ENCODE measurements at places on chromosomes 12 and 14.
A peak's percentile ranks its signal among the peaks of the same experiment; 100 is the strongest.

GRCh38 chr12:632102-632696 is 31.0 kb downstream of the NINJ2 start:
- peak; percentile 25 for DNase-seq

DNA sequence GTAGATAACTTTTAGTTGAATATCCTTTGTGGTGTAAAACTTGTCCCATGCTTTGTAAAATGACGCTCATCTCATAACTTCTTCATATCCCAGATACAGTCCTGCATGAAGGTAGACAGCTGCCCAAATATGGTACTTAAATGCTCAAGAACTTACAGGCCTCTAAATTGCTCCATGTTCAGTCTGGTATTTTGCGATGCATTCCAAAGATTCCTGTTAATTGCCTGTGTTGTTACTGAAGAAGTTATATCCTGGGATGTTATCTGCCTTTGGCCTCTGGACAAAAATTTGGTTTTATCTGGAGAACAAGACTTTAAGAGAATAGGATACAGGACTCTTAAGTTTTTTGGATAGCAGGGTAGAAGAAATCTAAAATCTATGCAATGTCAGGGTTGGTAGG is 473.0 kb downstream of the PCNX1 start:
- no peak for DNase-seq

DNA sequence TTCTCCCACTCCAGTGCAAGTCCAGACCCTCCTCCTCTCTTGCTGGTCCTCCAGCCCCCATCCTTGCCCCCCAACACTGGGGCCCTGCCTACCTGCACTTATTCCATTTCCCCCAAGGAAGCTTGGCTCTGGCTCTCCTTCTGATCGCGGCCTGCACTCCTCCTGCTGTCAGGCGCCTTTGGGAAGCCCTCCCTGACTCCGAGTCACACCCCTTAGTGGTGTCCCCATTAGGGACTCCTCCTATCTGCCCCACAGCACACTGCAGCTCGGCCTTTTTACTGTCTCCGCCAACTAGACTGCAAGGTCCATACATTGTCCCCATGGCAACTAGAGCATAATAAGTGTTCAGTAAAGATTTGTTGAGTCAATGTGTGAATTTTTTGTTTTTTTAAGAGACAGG is 32.9 kb downstream of the FIGNL2 start:
- DNase-seq: no peak

DNA sequence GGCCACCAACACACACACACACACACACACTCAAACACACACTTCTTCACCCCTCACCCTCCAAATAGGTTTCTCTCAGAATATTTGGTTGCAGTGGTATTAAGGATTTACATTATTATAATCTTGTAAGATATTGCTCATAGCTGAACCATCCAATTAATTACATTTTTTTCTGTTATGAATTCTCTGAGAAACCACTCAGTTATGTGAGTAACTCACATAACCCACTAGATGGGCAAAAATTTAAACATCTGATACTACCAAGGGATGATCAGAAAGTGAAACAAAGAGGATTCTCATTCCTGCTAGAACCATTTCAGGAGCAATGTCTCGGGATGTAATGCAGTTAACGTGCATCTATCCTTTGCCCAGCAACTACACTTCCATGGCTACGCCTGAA is 31.6 kb downstream of the TMTC1 start:
- DNase-seq: no peak

DNA sequence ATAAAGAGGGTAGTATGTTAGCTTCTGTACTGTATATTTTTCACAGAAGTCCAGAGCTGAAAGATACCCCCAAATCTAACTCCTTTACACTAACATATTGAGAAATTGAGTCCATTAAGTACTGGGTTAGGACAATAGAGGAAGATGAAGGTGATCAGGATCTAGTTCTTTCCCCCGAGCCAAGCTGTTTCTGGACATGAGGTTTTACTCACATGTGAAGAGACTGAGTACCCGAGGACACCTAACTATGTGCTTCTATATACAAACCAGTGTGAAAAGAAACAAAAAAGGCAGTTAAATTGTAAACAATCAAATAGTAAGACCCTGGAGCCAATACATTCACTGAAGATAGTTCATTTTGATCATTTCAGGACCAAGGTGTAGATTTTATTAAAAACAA is 3.8 kb upstream of the TRHDE start:
- DNase-seq: no peak

DNA sequence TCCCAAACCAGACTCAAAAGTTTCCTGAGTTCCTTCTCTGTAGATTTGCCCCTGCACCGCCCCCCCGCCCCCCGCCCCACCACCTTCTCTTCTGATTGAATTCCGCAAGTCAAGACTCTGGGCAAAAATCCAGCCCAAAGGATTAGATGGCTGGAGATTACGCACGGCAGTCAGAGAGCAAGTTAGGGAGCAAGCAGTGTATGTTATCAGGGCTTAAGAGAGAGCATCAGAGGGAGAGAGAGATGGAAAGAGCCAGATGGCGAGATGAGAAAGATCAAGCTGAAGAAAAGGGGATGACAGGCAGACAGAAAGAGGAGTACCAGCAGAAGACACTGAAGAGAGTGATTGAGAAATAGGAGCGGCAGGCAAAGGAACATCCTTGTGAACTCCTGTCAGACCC is 13.9 kb upstream of the ANKRD33 start:
- DNase-seq: no peak

DNA sequence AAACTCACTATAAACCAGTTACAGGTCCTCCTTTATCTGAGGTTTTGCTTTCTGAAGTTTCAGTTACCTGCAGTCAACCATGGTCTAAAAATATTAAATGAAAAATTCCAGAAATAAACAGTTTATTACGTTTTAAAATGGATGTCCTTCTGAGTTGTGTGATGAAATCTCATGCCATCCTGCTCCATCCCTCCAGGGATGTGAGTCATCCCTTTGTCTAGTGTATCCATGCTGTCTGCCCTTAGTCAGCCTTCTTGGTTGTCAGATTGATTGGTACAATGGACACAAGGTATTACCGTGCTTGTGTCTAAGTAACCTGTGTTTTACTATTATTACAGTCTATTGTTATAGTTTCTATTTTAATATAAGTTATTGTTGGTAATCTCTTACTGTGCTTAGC is 328.3 kb downstream of the APAF1 start:
- DNase-seq: no peak

GRCh38 chr12:124665511-124665910 is 98.1 kb upstream of the NCOR2 start:
- DNase-seq: no peak

DNA sequence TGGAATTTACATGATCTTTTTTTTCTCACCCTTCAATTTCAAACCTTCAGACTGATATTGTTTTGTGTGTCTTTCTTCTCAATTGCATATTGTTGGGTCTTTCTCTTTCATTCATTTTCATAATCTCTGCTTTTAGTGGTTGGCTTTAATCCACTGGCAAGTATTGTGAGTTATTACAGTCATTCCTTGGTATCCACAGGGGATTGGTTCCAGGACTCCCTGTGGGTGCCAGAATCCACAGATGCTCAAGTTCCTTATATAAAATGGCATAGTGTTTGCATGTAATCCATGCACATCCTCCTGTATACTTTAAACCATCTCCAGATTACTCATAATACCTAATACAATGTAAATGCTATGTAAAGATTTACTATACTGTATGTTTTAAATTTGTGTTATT is 29.7 kb upstream of the PARP11 start:
- no peak for DNase-seq

DNA sequence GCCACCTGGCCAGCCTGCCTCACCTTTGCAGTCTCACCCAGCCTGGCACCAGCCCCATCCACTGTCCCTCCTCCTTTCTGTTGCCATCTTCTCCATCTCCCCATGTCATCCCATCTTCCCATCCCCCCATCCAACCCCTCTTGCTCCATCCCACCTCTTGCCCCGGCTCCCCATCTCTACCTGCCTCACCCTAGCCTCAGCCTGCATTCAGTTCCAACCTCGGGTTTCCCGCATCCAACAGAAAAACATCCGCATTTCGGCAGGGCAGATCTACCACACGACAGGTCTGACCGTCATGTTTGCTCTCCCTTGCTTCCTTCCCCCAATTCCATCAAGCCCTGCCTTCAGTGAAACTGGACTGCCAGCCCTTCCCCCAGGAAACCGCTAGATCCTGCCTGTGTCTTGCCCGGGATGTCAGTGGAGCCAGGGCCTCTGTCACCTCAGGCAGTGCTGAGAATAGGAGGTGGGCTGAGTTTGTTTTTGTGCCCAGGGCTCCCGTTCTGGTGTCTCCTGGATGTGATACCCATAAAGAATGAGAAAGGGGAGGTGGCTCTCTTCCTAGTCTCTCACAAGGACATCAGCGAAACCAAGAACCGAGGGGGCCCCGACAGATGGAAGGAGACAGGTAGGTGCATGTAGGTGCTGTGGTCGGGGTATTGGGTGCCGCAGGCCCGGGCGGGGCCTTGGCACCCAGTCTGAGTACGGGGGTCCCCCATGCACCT is 2.5 kb downstream of the KCNH3 start:
- no peak for DNase-seq

- no peak for DNase-seq
Measured at GRCh38 chr14:101757839-101758211, 3.7 kb upstream of the PPP2R5C start.

GRCh38 chr12:107207931-107208525 is 114.7 kb upstream of the CRY1 start:
- DNase-seq: no peak

DNA sequence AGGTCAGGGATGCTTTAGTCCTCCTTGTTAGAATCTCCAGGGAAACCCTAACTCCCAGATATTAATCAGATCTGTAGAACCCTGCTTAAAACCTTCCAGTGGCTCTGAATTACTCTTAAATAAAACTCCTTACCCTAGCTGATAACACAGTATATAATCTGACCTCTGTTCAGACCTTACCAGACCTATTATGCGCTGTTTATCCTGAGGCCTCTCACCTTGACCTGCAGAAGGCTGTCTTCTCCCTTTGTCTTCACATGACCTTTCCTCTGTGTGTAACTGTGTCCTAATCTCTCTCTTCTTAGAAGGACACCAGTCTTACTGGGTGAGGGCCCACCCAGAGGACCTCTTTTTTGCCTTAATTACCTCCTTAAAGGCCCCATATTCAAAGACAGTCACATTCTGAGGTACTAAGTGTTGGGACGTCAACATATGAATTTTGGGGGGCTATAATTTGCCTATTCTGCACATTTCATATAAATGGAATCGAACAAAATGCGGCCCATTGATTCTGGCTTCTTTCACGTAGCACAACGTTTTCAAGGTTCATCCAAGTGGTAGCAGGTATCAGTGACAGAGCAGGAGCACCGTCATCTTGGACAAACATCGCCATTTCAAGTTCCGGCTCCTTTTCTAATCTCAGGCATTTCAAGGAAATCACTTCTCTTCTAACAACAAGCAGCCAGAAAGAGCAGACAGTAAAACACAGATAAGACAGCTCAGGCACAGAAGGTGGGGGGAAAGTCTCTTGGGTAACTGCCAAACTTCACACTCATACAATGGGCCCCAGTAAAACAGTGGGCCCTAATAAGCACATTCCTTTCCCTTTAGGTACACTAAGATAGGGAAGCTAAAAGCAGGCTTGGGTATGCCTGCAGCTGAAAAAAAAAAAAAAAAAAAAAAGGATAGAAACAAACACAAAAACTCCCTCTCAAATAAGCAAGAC is 200.2 kb upstream of the NUDT4 start:
- DNase-seq: no peak

- DNase-seq: no peak
Measured at GRCh38 chr12:54141431-54142113, 47.2 kb downstream of the SMUG1 start.

GRCh38 chr14:76599141-76599540 is 162.1 kb upstream of the VASH1 start:
- DNase-seq: no peak

DNA sequence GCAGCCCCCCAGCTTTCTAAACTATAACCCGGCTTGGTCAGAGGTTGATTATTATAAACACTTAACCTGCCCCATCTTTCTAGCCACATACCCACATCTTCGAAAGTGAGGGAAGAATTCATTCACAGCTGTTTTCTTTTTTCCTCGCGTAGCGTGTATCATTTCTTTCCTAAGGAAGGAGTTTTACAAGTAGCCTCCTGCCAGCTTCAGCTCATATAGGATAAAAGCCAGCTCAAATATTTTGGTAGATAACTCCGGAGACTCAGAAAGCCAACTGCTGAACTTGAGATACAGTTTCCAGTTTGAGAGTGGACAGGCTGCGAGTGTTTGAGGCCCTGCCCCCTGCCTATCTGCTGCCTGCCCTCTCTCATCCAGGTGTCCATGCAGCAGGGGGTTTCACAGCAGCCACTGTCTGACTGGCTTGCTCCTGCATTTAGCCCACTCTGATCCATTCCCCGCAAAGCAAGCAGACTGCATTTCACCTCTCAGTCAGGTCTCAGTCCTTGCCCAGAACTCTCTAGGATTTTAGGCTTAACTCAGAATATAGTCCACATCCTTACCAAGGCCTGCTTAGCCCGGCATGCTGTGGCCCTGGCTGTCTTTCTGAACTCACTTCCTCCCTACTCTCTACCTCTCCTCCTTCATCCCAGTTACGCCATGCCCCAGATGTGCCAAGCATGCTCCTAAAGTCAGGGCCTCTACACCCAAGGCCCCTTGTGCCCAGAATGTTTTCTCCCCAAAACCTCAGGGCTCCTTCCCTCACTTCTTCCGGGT is 46.9 kb downstream of the EVL start:
- DNase-seq: no peak

- DNase-seq: no peak
Measured at GRCh38 chr12:112891093-112892024, 15.4 kb upstream of the OAS1 start.

DNA sequence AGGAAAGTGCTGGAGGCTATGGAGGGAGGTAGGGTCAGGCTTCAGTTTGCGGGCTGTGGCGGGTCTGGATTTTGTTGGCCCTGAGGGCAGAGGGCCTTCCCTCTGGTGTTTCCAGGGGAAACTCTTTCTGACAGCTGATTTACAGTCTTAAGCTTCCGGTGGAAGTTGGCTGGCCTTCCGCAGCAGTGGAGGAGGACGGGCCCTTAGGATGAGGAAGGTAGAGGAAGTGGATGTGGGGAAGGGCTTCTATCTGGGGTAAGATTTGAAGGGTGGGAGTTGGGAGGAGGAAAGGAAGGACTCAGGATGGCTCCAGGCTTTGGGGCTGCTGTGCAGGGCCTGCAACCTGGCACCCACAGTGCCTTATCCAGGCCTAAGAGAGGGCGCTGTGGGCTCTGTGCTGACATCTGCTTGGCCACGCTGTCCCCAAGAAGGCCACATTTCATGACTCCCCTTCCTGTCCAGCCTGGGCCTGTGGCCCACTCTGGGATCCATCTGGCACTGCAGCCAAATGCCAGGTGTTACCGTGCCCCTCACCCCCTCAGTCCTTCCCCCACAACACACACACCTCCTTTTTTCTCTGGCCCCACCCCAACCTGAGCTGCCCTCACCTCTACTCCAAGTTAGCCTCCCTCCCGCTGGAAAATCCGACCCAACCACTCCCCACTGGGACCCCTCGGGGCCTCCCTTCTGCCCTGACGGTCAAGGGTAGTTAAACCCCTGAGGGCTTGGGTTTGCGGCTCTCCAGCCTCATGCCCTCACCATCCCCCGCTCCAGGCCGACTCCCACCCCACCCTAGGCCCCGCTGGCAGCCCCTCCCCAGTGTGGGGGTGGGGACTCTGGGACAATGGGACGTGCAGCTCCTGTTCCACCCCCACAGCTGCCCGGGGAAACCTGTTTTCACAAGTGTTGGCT is 7.7 kb upstream of the PPP1R13B start:
- no peak for DNase-seq
